ENCODE measurements at places on chromosomes 4 and X.

DNA sequence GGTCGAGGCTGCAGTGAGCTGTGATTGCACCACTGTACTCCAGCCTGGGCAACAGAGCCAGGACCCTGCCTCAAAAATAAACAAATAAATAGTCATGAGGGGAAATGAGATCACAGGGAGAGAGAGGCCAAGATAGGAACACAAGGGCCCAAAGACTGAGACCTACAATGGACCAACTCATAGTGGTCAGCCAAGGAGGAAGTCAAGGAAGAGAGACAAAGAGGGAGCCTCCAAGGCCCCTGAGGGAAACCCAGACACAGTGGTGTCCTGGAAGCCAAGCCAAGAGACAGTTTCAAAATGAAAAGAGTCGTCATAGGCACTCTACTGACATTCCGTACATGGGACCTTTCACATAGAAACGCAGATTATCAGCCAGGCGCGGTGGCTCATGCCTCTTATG, 153.3 kb downstream of the BCOR start:
- no peak for DNase-seq

DNA sequence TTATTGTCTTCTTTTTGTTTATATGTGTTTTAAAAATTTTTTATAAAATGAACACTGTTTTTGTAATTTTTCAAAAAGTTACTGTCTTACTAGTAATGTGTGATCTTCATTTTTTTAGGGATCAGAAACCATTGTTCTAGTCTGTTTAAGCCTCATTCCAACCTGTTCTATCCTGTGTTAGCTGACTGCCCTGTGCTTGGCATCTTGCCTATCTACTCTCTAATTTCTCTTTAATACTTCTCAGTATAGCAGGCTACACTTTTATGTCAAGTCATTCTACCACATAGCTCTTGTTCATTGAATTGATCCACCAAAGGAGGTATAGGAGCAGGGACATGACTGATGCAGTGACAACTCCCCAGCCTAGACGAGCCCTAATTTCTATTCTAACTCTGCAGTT, 70.2 kb upstream of the PLS3 start:
- DNase-seq, result no peak

DNA sequence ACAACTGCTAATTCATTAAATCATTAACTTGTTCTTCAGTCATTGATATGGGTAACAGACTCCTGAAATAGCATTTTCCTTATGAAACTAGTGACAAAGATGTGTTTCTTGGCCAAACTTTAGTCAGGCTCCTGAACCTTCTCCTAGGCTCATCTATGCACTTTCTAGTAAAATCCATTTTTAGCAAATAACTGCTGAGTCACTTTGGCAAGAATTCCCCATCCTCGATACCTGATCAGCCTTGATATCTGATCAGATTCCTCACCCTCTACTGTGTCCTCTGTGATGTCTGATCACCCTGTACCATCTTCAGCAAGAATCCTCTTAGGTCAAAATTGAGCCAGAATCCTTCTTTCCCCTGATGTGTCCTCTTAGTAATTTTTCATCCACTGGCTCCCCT, 161.2 kb upstream of the TAPT1 start:
- DNase-seq, result no peak

- DNase-seq, result no peak
These were observed 318.5 kb downstream of the EVC2 start for GRCh38 chr4:5389756-5390310.

DNA sequence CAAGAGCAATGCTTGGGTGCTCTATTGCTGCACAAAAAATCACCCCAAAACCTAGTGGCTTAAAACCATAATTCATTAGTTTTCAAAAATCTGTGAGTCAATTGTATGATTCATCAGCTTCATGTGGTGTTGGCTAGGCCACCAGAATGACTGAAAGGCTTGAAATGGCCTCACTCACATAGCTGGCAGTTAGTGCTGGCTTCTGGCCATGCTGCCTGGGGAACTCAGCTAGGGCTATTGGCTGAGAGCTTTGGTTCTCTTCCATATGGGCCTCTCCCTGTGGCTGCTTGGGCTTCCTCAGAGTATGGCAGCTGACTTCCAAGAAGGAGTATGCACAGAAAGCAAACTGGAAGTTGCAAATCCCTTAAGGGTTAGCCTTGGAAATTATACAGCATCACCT, 3.1 kb upstream of the MTMR1 start:
- DNase-seq, result no peak

DNA sequence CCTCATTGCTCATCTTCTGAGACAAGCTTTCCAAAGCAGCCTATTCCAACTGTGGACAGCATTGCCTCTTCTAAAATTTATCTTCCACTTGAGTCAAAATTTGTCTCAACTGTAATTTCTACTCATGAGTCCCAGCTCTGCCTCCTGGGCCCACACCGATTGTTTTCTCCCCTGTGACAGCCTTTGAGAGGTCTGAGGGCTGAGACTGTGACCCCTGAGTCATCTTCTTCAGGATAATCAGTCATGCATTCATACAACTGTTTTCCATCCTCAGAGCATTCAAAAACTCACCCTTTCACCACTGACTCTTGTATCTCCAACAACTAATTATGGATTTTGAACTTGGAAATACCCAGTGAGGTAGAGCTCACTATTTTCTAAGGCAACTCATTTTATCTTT, 228.1 kb downstream of the EDA2R start:
- DNase-seq, result no peak

- no peak for DNase-seq
These were observed 6.1 kb downstream of the SPATA18 start for GRCh38 chr4:52057196-52057595.

GRCh38 chr4:38819569-38819968, 15.0 kb upstream of the TLR1 start:
- DNase-seq, result no peak

GRCh38 chr4:13990596-13991589, 363.4 kb upstream of the BOD1L1 start:
- no peak for DNase-seq

- peak; percentile 69 for DNase-seq
These were observed 148.7 kb upstream of the CHRDL1 start for GRCh38 chrX:110944311-110944750.

DNA sequence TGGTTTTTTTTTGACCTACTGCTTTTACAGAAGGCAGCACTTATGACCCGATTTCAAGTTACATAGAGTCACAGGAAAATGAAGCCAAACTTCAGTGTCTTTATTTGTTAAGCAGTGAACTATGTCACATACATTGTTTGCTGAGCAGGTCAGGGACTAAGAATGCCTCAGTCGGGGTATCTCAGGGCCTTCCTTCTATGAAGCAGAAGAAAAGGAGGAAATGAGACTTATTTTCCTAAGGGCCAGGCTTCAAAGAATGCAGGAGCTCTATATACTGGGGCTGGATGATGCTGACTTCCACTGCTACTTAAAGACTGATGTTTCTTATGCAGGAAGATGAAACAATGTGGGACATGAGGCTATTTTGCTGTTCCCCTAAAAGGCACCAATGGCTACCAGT, 558.4 kb upstream of the IGFBP7 start:
- DNase-seq, result no peak

DNA sequence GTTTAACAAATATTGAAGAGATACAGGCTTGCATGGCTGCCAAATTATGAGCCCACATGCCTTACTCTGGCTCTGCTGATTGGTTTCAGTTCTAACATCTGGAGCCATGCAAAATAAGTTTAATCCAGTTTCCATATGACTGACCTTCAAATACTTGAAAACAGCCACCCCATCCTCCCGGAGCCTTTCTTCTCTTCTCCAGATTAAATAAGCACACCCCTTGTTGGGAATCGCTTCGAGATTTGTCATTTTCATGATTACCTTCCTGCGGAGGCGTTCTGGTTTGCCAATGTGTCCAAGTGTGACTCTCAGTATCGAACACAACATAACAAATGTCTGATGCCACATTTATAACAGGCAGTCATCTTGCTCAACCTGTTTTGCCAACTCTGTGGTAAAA, 101.6 kb upstream of the JADE1 start:
- DNase-seq, result no peak

- peak; percentile 25 for DNase-seq
These were observed 164.0 kb downstream of the PRKX start for GRCh38 chrX:3549411-3549911.

DNA sequence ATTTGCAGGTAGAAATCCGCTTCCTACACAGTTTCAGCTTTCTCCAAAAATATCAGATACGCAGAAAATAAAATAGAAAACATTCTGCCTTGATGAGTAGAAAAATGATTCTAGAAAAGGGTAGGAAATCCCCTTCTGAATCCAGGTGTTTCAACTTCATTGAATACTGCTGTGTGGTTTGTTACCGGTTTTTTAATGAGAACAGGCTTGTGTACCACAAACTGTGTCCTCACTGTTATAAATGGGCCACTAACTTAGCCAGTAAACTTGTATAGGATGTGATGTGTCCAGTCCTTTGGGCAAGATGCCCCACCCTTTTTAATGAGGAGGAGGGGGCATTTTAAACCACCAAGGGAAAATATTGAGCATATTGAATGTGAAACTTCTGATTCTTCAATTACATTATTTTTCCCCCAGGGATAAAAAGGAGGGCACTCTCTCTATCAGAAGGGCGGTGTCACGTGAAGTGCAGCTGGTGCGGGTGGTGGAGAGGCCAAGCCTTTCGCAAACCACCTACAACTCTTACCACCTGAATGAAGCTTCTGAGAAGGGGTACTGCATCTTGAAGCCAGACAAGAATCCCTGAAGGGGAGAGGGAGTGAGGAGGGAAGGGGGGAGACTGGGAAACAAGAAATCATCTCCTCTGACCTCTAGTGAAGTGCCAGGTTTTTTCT, 4.5 kb downstream of the CXXC4 start:
- DNase-seq, result peak; percentile 77

- DNase-seq, result no peak
These were observed 276.8 kb downstream of the FBXW7 start for GRCh38 chr4:152258804-152259708.

GRCh38 chr4:105415281-105415744, 58.5 kb downstream of the PPA2 start:
- DNase-seq, result no peak

DNA sequence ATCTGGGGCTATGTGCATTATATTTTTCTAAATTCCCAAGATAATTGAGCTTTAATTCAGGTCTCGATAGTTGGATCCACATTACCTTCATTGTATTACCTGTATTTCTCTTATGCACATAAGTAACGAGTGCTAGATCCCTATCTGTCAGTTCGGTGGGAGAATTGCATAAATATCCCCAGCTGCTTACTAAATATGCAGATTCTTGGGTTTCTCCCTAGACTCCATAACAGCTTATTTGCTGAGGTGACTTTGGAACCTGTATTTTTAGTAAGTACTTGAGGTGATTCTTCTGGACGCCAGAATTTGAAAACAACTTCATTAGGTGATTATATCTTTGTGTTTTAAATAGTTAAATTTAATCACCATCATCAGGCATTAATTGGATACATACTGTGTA, 15.0 kb downstream of the UGT8 start:
- DNase-seq, result no peak

DNA sequence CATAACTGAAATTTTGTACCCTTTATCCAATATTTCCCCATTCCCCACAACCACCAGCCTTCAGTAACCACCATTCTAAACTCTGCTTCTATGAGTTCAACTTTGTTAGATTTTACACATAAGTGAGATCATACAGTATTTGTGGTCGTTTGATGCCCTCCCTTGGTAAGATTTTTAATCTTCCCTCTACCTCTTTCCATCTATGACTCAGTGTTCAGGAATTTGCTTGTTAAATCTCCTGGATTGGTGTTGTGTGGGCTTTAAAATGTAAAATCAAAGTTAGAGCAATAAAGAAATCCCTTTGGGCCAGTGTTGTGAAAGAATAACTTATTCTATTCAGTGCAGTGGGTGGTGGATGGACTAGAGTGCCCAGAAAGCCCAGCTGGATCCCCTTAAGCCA, 37.4 kb downstream of the SLC16A2 start:
- DNase-seq, result no peak

DNA sequence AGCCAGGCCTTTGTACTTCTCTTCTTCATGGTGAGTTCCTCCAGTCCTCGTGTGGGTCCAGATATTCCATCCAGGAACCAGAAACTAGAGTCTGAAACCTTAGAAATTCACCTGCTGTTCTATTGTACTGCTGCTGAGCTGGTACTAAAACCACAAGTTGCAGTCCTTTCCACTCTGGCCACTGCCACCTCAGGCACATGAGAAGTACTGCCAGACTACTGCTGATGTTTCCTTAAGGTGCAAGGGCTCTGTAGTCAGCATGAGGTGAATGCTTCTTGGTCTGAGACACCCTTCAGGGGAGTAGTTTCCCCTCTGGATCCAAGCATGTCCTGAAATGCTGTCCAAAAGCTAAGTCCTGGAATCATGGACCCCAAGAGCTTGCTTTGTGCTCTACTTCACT, 399.6 kb upstream of the CT83 start:
- no peak for DNase-seq

DNA sequence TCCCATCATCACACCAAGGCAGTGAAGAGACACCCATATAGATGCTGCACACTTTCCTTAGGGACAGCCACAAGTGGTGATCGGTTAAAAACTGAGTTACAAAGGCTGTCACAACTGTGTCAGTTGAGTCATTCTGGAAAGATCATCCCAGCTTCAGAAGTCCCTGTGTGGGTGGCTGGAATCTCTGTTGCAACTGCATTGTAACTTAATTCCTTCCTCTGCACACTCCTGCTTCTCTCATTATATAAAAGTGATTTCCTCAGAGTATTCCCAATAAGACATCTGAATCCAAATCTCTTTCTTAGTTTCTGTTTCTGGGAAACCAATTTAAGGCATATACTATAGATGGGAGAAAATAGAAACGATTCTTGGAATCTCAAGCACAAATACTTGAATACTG, 88.1 kb downstream of the FSTL5 start:
- no peak for DNase-seq

- no peak for DNase-seq
These were observed 369.5 kb downstream of the UBE2NL start for GRCh38 chrX:144253356-144253755.

DNA sequence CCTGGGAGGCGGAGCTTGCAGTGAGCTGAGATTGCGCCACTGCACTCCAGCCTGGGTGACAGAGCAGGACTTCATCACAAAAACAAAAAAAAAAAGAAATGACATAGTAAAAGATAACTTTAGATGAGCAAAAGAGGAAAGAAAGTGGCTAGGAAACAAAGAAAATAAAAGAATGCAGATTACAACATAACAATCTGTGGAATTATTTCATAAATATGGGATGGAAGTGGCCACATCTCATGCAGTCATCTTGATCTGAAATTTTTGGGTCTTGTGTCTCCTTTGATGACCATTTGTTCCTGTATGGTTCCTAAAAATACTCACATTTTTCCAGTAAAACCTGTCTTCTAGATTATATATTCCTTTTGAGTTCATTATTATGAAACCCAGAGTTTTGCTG, 271.4 kb downstream of the SPRY1 start:
- no peak for DNase-seq

GRCh38 chr4:3082925-3083515, 8.5 kb downstream of the HTT start:
- no peak for DNase-seq
